ENCODE measurements at places on chromosomes 3 and 15. TPM values are rescaled to one million over a fixed set of nuclear protein-coding genes. Genes with fewer than 3 reads are reported as not detected.

DNA sequence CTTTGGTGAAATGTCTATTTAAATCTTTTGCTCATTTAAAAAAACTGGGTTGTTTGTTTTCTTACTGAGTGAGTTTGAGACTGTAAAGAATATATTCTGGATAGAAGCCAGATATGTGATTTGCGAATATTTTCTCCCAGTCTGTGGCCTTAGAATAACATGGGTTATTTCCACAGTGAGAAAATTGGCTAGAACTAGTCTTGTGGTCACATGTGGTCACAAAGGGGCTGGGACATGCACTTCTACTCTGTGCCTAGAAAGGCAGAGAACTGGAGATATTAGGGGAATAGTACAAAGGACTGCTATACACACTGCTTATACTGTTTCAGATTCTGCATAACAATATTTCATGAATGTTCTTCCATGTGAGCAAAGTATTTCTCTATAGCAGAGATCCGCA is 79.9 kb upstream of the RGMA start:
- peaks cover 84% of the 10 kb centered on the region for H3K27me3 ChIP-seq
- no peaks in the 10 kb centered on the region for H3K36me3 ChIP-seq
- no peak overlapping the region for H3K27ac ChIP-seq
- no peak for DNase-seq
- no peak overlapping the region for H3K4me3 ChIP-seq

ITGB5 gene
- 287 TPM for total RNA-seq

- no peak overlapping the region for H3K27ac ChIP-seq
- no peaks in the 10 kb centered on the region for H3K27me3 ChIP-seq
These were observed 379.7 kb downstream of the NAALADL2 start for GRCh38 chr3:175238801-175239200.

DNA sequence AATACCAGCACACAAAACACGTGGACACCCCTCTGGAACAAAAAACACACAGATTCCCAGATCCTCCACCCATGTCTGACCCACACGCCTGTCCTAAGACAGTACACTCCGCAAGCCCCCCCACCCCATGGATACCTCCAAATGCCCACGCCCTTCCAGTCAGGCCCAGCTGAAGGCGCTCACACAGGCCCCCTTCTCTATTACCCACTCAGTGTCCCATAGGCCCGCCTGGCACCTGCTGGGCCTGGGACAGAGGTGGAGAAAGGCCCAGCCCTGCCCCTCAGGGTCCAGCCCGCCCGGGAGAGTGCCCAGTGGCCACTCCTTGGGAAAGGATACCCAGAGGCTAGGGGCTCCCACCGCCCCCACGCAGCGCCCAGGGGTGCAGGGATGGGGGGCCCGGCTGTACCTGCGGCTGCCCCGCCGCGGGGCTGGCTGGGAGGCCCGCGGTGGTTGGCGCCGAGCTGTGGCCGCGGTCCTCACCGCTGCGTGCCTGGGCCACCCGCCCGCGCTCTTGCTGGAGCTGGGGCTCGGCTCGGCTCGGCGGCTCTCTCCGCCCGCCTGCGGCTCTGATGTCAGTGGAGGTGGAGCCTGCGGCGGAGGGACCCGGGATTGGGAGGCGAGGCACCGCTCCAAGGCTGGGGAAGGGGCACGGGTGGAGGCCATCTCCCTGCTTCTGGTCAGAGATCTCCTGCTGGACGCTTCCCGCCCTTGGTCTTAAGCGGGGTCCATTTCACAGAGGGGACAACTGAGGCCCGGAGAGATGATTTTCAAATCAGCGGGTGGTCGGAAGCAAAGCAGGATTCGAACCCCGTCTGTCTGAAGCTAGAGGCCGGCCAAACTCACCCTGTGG is at the start of gene CAMK1:
Gene CAMK1 (minus strand): TSS at position 522 of the 850 bp plus-strand sequence. CDS start 2,198 bp downstream, outside the sequence.
- H3K4me1 ChIP-seq: no peaks in the 10 kb centered on the region
- H3K27ac ChIP-seq: no peak within 1 kb of the TSS
- H3K4me3 ChIP-seq: peak within 1 kb of the TSS; percentile 49
- peak; percentile 59 for DNase-seq
- H3K27me3 ChIP-seq: peaks cover 7% of the 10 kb centered on the region

DNA sequence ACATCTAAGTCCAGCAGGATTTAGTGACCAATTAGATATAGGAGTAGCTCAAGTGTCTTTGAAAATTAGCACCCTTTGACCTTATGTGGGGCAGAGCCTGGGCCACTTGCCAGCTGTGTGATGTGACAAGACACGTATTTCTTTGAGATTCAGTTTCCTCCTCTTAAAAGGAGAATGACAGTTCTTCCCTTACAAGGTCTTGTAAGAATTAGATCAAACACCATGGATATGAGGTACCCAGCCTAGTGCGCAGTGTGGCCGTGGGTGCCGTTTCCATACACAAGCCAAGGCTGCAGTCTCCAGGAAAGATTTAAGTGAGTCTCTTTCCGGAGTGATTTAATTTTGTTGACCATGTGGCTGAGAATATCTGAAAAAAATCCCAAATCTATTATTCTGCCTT is 46.3 kb downstream of the ARHGAP31 start:
- no peaks in the 10 kb centered on the region for H3K4me1 ChIP-seq
- H3K4me3 ChIP-seq: no peak overlapping the region
- no peaks in the 10 kb centered on the region for H3K36me3 ChIP-seq
- H3K27ac ChIP-seq: no peak overlapping the region
- H3K27me3 ChIP-seq: no peaks in the 10 kb centered on the region

Measured in PC-9 (cell line).